Frontal cortex (tissue), 4 donors: ENCODE measurements at places on chromosomes 7 and 10.
A peak's percentile ranks its signal among the peaks of the same experiment; 100 is the strongest.

DNA sequence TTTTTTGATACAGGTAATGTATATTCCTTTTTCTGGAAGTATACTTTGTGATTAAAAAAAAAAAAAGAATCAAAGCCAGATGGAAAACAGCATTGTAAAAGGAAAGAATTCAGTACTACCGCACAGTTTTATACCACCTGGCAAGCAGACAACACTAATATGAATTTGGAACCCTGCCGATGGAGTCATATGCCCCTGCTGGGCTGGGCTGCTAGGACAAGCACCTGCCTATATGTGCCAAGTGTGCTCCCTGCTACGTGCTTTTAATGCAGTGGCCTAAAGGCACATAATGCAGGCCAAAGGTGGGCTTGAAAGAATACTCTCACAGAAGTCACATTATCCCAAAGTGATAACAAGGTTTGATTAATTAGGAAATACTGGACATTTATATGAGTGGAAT lies 29.8 kb upstream of the WAC start:
- DNase-seq, result no peak

GRCh38 chr10:92734301-92734700 lies 44.5 kb downstream of the HHEX start:
- no peak for DNase-seq

GRCh38 chr7:123972045-123972444 lies 47.0 kb downstream of the SPAM1 start:
- no peak for DNase-seq

- DNase-seq, result no peak
These were observed 14.5 kb downstream of the PALD1 start for GRCh38 chr10:70492786-70493659.

GRCh38 chr10:37762287-37762686 lies 95.1 kb downstream of the ZNF248 start:
- no peak for DNase-seq

GRCh38 chr10:119341459-119342301 lies 134.3 kb downstream of the GRK5 start:
- DNase-seq, result no peak

DNA sequence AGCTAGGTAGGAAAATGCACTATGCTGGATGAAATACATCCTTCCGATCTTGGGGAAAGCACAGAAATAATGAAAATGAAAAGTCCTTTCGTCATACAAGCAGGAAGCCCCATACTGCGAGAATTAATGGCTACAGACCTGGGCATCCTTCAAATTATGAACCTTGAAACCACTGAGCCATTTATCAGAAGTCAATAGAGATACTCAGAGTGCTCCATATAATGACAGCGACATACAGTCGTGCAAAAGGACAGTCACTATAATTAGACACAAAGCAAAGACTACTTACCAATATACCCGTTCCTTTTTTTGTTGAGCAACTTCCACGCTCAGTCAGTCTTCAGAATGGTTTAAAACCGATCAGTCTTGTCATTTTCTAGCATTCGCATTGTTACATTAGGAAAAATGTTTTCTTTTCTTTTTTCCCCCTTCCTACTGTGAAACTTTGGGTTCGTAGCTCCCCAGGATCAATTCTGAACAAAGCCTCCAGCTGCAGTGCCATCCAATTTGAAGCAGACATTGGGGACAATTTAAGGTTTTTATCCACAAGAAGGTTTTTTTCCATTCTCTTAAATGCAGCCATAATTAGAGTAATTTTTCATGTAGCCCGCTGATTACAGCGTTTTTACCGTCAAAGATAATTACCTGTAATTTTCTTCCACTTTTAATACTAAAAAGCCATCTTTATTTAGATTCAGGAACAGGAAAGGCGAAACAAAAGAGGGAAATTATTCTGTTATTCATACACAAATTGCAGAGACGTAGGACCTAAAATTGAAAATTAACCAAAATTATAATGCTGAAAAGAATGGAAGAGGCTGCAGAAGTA lies 6.4 kb downstream of the DLX6 start:
- no peak for DNase-seq

DNA sequence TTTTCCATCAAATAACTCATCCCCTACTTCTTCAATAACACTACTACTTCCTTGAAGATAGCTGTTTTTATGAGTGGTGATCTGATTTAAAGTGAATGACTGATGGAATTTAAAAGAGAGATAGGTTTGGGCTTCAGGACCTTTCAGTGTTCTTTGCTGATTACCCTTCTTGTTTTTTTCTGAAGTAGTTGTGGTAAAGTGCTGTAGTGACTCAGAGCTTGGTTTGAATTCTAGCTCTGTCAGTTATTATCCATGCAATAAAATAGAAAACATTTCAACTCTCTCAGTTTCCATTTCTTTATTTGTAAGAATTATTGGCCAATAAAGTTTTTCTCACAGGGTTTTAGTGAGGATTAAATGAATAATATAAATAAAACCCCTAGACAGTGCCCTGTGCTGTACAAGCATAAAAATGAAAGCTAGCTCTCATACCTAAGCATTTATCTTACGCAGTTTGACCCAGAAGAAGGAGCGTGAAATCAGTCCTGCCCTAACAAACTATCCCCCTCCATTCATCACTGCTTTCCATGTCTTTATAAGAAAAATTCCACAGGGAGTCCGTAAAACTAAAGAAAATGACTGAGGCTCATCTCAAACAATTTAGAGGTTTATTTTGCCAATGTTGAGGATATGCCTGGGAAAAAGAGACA lies 25.1 kb upstream of the AKAP9 start:
- no peak for DNase-seq

DNA sequence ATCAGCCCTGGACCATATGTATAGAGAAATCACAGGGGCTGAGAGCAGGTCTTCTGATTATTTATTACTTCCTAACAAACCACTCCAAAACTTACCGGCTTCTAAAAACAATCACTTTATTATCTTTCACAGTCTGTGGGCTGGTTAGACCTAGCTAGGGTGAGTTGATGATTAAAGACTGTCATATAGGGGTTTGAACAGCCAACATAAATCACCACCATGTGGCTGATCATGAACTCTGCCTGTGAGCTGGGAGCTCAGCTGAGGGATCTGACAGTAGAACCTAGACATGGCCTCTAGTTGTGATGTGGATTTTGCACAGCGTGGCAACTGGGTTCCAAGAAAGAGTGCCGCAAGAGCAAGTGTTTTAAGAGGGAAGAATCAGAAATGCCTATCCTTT lies 305.4 kb downstream of the CSTF2T start:
- no peak for DNase-seq

- no peak for DNase-seq
These were observed 4.8 kb downstream of the ANK3 start for GRCh38 chr10:60384708-60385398.

GRCh38 chr7:137996871-137997270 lies 5.0 kb downstream of the CREB3L2 start:
- DNase-seq, result no peak

DNA sequence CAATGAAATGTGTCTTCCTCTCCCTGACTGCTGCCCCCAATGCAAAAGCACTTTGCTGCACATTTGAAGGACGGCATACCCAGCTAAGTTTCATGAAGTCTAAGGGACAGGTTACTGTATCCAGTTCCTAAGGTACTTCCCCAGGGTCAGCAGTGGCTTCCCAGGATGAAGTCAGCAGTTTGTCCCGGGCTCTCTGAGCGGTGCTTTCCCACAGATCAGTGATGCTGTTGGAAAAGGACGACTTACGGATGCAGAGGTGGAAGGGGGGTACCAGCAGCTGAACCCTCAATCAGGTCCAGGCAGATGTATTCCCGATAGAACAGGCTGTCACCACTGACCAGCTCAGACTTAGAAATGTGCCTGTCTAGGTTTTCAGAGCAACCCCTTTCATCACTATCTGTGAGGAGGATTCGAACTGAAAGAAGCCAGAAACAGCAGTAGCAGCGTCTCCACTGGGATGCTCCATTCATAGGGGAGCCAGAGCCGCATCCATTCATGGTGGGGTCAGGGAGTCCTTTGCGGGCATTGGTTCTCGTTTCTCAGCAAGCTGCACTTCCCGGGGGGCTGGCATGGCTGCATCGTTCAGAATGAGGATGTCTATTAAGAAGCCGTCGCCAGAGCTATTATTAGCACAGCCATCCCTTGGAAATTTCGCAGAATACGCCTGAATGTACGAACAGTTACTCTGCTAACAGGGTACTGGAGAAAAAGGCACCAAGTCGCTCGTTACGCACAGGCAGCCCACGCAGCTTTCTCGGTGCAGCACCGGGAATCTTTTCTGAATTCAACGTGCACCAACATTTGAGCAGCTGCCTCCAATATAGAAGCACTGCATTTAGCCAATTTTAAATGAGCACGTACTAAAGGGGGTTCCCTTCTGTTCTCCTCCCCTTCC lies 303.7 kb downstream of the PRPF18 start:
- DNase-seq, result peak; percentile 48

DNA sequence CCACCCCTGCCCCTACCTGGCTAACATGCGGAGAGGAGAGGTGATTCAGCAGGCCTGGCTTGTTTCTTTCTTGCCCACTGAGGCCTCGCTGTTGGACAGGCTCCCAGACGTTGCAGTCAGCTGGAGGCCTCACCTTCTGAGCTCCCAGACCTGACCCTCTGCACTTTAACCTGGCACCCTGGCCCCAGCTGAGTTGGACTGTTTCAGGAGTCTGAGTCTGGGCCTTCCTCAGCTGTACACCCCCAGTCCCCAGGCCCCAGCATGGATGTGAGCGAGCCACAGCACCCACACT lies 35.0 kb downstream of the UNC5B start:
- DNase-seq, result no peak

- DNase-seq, result no peak
These were observed 118.8 kb downstream of the HERPUD2 start for GRCh38 chr7:35576031-35576573.

DNA sequence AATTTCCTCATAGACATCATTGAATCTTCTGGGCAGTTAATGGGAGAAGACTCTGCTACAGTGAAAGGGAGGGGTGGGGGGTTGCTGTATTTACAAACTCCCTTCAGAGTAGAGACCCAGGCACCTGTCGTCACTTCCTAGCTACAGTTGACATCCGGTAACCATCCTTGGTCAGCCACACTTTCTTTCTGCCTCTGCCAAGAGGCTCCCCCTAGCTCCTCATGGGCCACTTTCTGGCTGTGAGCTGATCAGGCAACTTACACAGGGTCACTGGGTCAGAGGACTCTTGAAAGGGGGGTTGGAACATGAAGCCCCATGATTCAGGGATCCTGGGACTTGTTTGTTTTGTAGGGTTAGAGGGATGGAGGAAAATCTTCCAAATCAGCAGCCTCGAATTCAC lies 1.2 kb downstream of the TECPR1 start:
- peak; percentile 7 for DNase-seq

DNA sequence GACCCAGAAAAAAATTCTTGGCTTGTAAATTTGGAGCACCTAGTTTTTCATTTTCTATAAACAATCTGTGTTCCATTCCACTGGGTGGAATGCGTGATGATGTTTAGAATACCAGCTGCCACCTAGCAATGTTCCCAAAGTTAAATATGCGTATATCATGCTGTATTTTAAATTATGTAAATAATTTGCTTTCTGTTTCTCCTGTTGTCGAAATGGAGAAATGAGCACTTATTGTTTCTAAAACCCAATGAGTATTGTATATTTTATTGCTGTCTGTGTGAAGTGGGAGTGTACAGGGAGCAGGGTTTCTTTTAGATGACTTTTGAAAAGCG lies 49.4 kb upstream of the CELF2 start:
- no peak for DNase-seq

DNA sequence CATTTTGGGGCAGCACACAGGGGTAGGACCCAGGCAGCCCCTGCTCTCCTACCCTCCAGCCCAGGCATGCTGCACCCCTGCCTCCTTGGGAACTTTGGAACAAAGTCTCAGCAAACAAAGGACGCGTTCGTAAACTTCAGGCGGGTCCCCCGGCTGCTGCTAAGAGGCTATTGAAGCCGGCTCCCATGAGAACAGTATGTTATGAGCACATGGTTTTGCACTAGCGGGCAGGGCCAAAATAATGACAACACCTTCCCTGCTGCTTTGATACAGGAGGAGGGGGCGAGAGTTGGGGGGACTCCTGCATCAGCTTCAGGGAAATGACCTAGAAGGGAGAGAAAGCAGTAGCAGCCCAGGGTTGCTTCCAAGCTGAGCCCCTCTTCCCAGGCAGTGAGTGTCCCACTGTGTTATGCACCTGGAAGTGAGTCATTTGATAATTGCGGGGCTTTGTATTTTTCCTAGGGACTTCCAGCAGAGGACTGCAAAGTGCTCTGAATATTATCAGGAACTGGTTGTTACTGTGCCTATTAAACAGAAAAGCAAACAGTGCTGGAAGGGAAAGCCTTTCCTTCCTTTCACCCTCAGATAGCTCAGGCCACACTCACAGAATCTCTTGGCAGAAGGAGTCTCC lies 6.9 kb downstream of the ITPRIP start:
- no peak for DNase-seq

DNA sequence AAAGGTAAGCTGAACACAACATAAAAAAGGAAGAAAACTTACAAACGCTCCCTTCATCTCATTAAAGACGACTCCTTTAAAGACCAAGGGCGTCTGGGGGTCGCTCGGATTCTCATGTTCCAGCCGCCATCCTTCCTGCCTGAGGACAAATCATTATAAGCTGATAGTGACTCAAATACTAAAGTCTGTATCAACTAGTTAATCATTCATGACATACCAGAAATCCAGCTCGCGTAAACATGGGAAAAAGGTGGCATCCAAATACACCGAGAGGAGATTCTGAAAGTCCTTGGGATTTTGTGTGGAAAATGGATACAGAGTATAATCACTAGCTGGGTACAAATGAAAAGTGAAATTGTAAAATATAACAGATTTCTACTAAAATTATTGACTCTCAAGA lies 7.4 kb downstream of the PITRM1 start:
- DNase-seq, result no peak

GRCh38 chr10:106716381-106716780 lies 448.1 kb downstream of the SORCS1 start:
- no peak for DNase-seq

GRCh38 chr7:129047761-129048160 lies 7.2 kb downstream of the TNPO3 start:
- no peak for DNase-seq

DNA sequence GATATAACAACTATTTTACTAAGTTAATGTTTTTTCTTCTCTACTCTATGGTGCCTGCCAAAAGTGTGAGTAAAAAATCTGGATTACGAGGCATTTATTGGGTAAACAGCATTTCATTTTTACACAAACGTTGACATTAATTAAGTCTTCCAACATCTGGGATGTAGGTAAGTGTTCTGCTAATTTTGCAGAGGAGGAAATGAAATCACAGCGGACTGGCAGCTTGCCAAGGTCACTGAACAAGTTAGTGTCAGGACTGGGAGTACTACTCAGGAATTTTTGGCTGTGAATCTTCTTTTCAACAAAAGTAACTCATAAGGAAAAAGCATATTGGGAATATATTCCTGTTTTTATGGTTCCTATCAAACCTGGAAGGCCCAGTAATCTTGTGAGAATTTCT lies 612.1 kb upstream of the FZD8 start:
- no peak for DNase-seq
